ENCODE measurements at places on chromosomes 1 and 21.

DNA sequence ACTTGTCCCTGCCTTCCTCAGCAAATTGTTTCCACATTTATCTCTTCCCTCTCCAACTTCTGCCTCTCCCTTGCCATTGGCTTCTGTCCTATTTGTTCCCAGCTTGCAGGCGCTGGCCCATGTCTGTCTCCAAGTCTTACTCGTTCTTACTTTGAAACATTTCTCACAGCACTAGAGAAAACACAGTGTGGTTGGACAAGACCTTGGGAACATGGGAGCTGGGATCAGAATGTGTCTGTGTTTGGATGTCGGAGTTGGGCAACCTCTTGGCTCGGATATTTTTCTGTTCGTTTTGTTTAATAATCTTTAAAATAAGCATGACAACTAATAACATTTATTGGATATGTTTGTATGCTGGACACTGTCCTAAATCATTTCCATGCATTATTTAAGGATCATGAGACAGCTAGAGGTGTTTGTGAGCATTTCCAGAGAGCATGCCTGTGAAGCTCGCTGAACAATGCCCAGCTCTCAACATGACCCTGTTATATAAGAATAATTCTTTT, 5.9 kb upstream of the BRWD1 start:
- no peak for DNase-seq

DNA sequence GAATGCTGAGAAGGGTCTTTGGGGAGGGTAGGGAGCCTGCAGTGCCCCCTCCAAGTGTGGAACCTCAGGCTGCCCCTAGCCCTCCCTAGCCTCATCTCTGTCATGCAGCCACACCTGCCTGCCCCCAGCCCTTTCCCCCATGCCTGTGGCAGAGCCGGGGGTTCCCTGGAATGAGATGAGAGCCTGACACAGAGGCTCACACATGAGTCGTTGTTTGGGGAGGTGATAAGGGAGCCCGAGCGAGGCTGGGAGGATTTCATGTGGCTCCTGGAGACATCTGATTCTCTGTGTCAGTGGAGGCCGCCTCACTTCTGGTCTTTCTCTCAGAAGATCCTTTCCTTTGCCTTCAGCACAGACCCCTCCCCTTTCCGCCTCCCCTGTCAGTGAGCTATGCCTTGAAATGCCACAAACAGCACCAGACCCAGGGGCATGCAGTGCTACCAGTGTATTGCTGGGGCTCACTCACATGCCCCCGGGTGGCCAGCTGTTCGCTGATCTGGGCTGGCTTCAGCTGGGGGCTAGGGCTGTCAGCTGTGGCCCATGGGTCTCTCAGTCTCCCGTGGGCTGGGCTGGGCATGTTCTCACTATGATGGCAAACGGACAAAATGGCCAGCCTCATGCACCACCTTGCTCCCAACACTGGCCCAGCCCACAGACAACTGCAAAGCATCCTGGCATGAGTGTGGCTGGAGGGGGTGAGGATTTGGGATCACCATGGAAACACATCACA, 102.6 kb downstream of the AJAP1 start:
- no peak for DNase-seq

GRCh38 chr1:178500091-178500770, 3.5 kb upstream of the CLEC20A start:
- no peak for DNase-seq

GRCh38 chr1:46772571-46772970, 26.3 kb upstream of the CYP4B1 start:
- no peak for DNase-seq

DNA sequence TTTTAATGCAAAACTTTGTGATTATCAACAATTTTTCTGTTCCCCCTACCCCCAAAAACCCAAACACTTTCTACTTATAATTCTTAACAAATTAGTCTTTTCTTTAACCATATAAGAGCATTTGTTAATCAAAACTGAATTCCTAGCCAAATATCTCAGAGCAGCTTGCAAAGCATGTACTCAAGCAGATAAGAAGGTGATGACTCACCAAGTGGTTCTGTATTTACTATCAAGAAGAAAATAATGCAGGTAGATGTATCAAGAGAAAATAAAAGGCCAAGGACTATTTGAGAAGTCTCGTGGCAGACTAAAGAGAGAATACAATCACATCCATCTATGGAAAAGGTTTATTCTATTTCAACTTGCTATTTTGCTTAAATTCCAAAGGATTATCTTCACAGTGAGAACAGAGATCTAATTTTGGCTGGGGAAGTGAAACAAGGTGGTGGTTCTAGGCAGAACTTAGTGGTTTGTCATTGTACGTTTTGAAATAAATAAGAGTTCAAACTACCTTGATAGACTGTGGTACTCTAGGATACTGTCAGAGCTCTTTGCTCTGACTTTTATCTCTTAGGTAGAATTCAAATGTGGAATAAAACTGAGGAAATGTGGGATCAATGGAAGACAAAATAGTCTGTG, 94.7 kb upstream of the NRIP1 start:
- DNase-seq, result no peak

DNA sequence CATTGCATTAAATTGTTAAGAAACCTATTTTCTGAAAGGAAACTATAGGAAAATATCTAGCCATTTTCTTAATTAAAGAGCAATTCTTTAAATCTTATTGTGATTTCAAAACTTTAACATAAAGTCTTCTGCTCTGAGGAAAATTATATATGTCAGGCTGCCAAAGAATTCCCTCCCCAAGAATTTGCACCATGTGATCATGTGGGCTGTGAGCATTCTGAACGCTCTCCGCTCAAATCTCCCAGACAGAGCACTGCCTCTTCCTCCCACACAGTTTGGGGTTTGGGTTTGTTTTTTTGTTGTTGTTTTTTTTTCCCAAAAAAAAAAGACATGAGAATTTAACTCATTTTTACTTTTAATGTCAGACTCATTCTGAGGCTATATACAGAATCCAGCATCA, 155.9 kb upstream of the PALMD start:
- DNase-seq, result no peak

DNA sequence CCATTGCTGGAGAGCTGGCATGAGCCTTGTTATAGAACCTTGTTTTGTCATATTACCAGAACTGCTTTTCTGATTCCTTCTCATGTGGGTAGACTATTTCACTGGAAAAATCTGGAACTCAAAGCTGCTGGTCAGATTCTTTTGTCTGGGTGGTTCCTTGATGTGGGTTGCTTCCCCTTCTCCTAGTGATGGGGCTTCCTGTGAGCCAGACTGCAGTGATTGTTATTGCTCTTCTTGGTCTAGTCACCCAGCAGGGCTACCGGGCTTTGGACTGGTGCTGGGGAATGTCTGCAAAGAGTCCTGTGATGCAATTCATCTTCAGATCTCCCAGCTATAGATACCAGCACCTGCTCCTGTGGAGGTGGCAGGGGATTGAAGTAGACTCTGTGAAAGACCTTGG, 59.4 kb downstream of the GPR137B start:
- DNase-seq, result no peak

- DNase-seq, result no peak
Measured at GRCh38 chr1:213987422-213987926, 299 bp upstream of the PROX1 start.

- DNase-seq, result no peak
Measured at GRCh38 chr1:220887202-220887519, 7.9 kb downstream of the HLX start.

DNA sequence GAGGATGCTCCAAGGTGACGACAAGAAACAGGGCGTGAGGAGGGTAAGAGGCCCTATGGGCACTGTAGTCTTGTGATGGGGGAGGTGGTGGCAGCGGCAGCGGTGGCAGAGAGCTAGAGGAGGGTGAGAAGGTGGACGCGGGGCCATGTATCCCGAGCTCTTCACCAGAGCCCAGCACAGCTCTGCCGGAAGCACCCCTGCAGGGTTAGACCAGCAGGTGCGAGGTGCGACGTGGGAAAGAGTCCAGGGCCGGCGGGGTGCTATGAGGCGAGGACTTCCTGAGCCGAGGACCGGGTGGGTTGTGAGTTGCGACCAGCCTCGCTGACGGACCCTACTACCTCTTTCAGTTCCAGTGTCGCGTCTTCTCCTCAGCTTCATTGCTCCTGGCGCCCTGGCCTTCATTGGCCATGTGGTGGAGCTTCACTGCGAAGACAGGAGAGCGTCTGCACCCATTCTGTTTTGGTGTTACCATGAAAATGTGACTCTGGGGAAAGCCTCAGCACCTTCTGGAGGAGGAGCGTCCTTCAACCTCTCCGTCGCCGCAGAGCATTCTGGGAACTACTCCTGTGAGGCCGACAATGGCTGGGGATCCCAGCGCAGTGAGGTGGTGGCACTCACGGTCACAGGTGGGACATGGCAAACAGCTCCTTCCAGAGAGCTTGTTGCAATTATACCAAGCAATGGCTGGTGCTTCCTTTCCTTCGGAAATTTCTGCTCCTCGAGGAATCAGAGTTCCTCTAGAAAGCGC, 67.9 kb upstream of the KIRREL1 start:
- DNase-seq, result no peak
